ENCODE measurements at places on chromosomes 6 and 20.

DNA sequence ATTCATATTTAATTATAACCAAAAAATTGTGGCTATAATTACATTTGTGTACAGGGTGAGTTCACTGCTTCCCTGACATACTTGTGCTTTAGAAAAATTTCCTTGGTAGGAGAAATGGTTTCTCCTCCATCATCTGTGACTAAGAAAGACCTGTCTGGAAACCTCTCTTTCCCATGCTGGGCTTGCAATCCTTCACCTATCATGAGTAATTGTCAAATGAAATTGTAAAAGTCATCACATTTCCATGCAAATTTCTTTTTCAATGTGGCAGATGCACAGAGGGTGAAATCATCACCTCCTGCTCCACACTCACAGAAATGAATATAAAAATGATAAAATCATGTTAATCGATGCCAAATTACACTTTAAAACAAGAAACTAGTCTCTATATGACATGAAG lies 1.5 kb upstream of the SIRPB1 start:
- no peak for DNase-seq

GRCh38 chr20:16810216-16810615 lies 62.1 kb downstream of the OTOR start:
- no peak for DNase-seq

GRCh38 chr20:11454966-11455799 lies 462.5 kb upstream of the BTBD3 start:
- DNase-seq, result peak; percentile 13

DNA sequence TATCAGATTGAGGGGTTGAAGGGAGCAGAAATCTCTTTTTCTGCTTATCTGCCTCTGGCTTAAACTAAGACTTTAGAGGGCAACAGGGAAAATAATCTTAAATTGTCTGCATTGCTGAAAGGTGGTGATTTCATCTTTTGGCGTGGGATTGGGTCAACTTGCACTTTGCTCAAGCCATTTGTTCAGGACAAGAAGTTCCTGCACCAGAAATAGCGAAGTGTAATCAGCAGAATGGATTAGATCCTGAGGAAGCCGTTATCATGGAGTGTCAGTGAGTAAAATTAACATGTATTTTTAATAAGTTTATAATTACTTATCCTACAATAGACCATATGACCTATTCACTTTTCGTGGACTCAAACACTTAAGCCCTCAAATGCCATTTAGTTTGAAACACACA lies 249.3 kb downstream of the CD83 start:
- DNase-seq, result no peak

- no peak for DNase-seq
Observed at GRCh38 chr6:99232056-99232455, 117.4 kb downstream of the FAXC start.

- no peak for DNase-seq
Observed at GRCh38 chr20:45104786-45105185, 3.9 kb upstream of the KCNS1 start.

DNA sequence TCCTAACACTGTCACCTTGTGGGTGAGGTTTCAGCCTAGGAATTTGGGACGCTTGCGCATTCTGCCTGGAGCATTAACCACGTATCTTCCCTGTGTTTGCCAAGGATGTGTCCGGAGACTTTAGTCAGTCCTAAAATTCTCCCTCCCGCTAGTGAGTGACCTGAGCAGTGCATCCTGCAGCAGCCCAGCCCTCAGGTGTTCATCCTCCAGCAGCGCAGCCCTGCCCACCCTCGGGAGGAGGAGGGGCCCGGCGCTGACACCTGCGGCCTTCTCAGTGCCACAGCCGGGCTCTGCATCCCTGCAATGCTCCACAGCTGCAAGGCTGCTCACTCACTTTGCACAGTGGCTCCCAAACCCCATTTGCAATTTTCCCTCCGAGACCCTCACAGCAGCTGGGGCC lies 79.5 kb downstream of the ERMARD start:
- no peak for DNase-seq

- DNase-seq, result no peak
Observed at GRCh38 chr6:146389740-146390139, 153.9 kb upstream of the RAB32 start.

DNA sequence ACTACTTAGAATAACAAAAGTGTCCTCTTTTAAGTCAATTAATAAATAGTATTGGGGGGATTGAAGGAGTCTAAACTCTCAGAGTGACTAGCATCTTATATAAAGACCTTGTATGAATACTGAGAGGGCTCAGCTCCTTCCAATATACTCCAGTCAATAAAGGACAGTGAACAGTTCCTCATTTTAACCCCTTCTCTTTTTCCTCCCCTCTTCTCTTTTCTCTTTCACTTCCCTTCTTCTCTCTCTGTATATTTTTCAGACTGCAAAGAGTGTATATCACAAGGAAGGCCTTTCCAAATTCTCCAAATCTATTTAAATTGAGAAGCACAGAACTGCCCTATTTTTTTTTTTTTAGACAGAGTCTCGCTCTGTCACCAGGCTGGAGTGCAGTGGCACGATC lies 99.5 kb downstream of the CD164 start:
- DNase-seq, result peak; percentile 52

DNA sequence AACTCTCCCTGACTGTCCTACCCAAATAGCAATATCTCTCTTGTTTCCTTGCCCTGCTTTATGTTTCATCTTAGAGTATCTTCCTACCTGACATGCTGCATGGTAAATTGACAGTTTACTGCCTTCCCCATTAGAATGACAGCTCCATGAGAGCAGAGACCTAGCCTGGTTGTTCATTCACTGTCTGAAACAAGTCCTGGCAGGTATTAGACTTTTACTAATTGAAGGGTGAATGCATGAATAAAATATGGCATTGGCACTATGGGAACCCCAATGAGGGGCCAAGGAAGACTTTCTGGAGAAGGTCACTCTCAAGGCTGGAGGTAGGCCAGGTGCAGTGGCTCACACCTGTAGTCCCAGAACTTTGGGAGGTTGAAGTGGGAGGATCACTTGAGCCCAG lies 3.8 kb upstream of the CITED2 start:
- DNase-seq, result no peak

DNA sequence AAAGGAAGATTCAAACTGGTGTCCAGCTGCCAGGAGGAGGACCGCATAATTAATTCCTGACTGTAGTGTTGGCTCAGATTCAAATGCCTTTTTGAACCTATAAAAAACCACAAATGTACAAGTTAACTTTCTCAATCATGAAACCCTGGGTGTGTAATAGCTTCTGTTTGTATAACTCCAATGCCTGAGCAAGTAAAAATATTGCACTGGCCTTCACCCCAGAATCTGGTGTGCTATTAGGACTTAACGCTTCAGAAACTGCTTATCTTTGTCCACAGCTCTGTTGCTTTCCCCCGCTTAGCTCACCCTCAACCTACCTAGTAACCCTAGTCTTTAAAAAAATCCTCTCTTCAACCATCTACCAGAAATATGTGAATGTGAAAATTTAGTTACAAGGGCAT lies 119.1 kb upstream of the MAP7 start:
- DNase-seq, result no peak

GRCh38 chr6:97790926-97791590 lies 508.0 kb upstream of the MMS22L start:
- DNase-seq, result no peak

DNA sequence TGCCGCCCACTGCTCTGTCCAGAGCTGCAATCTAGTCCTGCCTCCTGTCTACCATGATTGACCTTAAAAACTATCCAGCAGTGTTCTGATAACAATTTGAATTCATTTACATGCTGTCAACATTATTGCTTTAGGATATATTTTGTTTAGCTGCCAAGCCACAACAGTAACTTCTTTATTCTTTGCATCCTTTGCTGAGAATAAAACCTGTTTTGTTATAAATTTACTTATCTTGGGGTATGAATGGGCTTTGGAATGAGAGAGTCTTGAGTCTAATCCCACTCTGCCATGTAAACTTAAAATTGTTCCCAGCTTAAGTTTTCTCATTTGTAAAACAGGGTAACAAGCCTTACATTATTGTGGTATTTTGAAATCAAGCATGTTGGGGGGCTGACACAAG lies 116.4 kb downstream of the FLRT3 start:
- DNase-seq, result no peak

DNA sequence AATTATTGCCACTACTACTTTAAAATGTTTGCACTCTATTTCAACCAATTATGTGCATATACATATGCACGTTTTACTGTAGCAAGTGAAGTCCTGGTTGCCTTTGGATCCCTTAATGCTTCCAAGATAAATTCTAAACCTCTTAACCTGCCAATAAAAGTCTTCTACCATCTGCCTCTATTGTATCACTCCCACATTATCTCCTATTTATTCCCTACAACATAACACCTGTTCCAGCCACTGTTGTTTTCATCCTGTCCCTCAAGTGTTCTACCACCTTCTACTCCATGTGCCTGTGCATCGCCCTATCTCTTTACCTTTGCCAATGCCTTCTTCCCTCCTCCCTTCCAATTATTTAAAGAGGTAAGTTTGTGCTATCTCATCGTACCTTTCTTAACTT lies 499.0 kb upstream of the RNF217 start:
- no peak for DNase-seq

- DNase-seq, result no peak
Observed at GRCh38 chr6:104532462-104532861, 327.3 kb downstream of the HACE1 start.

DNA sequence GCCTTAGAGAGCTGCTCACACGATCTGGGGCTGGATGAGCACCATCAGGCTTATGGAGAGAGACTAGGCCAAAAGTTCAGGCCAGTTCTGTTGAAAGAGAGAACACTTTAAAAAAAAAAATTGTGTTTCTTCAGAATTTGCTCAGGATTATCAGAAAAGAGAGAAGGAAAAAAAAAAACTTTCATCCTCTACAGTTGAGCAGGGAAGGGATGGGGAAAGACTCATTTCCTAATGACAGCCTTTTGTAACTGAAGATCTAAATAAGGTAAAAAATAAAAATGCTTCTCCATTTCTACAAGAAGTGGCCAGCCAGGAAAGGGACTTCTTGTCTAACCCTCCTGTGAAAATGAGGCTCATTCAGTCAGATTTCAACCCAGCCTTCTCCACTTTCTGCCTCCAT lies 134.8 kb downstream of the LY86 start:
- peak; percentile 61 for DNase-seq

- DNase-seq, result peak; percentile 41
Observed at GRCh38 chr6:125302840-125303511, 1.2 kb upstream of the HDDC2 start.

DNA sequence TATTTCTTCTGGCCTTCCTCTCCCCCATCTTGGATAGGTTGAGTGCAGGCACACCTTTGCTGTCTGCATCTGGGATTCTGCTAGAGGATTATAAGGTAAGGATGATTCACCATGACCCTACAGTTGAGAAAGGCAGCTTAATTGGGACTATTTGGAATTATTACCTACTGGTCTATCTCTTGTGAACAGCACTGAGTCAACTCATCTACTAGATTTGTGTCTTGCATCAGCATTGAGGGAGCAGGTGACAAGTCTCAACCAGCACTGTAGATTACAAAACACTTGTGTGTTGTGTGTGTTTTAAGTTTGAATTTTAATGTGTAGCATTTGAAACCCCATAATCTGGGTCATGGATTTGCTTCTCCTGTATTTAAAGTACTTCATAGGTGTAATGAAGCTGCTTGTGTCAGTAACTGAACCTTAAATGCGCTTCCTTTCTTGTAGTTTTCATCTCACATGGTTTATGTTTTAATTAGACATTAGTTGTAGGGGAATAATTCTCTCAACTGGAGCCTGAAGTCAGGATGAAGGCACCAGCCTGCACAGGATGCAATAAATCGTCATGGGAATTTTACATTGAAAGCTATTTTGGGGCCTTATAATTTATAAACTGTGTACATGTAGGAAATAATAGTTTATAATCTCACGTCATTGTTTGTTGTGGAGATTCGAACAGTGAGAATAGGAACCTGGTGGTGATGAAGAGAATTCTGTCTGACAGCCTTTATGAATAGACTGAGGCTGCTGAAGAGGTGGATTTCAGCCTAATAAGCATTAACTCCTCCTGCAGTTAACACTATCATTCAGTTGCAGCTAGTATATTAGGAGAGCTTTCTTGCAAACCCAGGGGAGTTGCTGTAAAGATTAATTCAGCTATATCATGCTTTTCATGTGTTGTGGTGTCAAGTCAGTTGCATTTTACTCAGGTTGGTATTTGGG lies 125.1 kb downstream of the JARID2 start:
- DNase-seq, result no peak

DNA sequence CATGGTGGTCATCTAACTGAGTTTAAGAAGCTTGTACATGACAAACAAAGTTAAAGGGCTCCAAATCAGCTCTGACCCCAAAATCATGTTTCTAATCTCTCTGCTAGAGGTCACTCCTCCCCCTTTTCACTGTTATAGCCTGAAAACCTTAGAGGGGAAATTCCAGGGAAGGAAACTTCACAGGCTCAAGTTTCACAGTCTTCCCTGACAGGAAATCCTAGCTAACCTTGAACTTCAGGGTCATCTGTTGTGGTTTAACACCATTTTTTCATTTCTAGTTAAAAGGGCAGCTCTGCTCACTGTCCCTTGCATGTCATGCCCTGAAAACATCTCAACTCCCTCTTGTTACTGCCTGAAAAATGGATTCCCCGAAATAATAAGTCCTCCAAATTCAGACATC lies 104.4 kb upstream of the BMP2 start:
- DNase-seq, result no peak

- no peak for DNase-seq
Observed at GRCh38 chr20:17627101-17627955, 54.7 kb downstream of the RRBP1 start.

GRCh38 chr20:6057691-6058090 lies 3.8 kb upstream of the LRRN4 start:
- no peak for DNase-seq

DNA sequence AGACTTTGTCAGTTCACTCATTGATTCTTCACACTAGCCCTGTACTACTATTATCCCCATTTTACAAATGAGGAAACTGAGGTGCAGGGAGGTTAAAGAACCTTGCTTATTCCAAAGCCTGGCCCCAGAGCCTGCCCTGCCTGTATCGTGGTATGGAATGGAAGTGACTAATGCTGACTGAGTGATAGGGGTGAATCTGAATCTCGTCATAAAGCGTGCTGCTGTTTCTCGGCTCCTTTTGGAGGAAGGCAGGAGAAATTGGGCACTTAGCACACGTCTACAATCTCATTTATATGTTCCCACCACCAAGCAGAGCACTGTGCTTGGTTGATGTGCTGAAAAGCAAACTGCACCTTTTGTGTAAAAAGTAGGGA lies 17.1 kb downstream of the GFRA4 start:
- DNase-seq, result no peak

Data from inflammatory macrophage treated with lipopolysaccharide for 4 hours (primary cell).